H1 (cell line): ENCODE measurements at places on chromosomes 2 and 18.

DNA sequence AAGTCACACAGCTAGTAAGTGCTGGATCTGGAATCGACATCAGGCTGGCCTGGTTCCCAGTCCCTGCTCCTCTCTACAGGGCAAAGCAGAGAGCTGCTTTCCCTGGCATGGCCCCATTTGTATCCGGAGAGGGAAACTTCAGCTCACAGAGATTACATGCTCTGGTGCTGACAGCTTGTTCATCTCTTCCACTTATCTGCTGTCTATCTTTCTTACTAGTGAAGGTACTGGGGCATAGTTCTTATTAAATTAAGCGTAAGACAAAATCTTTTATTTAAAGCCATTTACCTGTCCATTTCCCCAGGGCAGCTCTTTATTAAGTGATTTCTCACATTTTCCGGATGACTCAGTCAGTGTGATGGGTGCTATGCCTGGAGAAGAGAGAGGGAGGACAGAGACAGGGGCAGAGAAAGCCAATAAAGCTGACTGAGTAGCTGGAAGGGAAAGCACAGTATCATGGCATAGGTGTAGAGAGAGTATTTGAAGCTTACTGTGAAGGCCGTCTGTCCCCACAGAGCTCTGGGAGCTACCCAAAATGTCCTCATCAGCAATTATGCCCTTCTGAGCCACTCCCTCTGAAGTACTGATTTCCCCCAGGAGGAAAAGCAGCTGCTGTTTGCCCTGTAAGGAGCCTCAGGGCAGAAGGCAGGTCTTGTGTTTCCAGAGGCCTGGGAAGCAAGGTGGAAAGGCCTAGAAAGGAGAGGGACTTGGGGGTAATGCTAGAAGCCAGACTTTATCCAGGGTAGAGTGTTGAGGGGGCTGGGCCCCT, 44.1 kb upstream of the EPAS1 start:
- DNase-seq = no peak
- H3K36me3 ChIP-seq = no peaks in the 10 kb centered on the region
- H3K4me3 ChIP-seq = no peak overlapping the region
- no peak overlapping the region for H3K27ac ChIP-seq

GRCh38 chr18:44569391-44570055, 111.2 kb upstream of the SETBP1 start:
- DNase-seq = no peak
- H3K27me3 ChIP-seq = no peaks in the 10 kb centered on the region
- no peaks in the 10 kb centered on the region for H3K36me3 ChIP-seq
- no peak overlapping the region for H3K4me3 ChIP-seq

DNA sequence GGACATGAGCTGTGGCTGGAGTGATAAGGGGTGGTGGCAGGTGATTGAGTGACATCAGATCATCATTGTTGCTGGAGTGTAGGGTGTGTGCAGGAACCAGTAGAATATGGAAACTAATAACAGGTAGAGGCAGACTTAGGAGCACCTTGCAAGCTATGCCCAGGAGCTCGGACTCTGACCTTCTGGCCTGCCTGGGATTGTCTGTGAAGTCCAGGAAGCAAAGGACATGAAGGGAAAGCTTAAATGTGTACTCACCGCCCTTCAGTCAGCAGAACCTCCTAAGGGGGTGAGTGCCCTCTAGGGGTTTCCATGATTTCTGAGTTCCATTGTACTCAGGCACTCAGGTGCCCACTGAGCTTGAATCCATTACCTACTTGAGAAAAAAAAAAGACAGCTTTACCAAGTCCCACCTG, 104.2 kb downstream of the CRIM1 start:
- 0 out of 2 replicates have a peak overlapping the region, but pooled peaks have one; percentile 3 for H3K4me3 ChIP-seq
- no peaks in the 10 kb centered on the region for H3K27me3 ChIP-seq
- no peaks in the 10 kb centered on the region; the same call in 1 of the 2 replicates for H3K36me3 ChIP-seq
- peaks cover 45% of the 10 kb centered on the region for H3K4me1 ChIP-seq
- H3K27ac ChIP-seq = no peak overlapping the region

- H3K36me3 ChIP-seq = peaks cover 40% of the 10 kb centered on the region
These were observed 38.5 kb downstream of the RPRD1A start for GRCh38 chr18:36028859-36029258.

DNA sequence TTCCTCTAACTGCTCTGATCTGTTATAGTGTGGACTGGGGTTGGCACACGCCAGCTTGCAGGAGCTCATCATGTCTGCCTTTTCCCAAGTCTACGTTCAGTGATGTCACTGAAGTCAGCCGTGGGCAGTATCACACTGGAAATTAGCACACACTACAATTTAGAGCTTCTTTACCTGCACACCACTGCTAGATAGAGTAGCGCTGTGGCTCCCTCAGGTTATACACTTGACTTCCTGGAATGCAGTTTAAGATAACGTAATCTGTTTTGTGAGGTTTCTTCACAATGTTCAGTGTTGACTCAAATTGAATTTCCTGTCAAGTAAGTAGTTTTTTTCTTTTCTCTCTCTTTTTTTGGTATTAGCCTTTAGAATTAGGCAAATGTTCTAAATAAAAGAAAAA, 487.2 kb downstream of the DCDC2C start:
- no peak overlapping the region for H3K4me3 ChIP-seq
- no peaks in the 10 kb centered on the region for H3K27me3 ChIP-seq
- H3K27ac ChIP-seq = no peak overlapping the region
- DNase-seq = no peak

DNA sequence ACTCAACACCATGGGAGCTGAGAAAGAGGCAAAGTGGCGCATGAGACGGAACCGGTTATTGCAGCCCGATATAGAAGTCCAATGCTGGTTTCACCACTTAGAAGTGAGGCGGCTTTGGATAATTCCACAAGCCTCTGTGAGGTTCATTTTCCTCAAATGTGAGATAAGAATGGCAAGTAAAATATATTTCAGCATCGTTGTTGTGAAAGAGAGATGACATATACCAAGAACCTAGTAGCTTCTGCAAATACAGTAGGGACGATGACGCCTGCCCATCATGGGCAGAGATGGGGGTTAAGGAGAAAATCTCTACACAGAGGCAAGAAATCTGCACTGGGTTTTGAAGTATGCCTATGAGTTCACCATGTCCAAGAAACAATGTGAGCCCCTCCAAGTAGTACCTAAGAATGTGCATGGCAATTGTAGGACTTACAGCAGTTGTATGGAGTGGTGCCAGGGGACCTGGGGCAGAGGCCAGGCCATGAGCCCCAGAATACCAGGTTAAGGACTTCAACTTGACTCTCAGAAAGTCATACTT, 352.0 kb downstream of the RNF144A start:
- no peak overlapping the region for H3K4me3 ChIP-seq
- no peaks in the 10 kb centered on the region for H3K27me3 ChIP-seq
- no peaks in the 10 kb centered on the region for H3K4me1 ChIP-seq
- no peaks in the 10 kb centered on the region for H3K36me3 ChIP-seq
- no peak overlapping the region for H3K27ac ChIP-seq

DNA sequence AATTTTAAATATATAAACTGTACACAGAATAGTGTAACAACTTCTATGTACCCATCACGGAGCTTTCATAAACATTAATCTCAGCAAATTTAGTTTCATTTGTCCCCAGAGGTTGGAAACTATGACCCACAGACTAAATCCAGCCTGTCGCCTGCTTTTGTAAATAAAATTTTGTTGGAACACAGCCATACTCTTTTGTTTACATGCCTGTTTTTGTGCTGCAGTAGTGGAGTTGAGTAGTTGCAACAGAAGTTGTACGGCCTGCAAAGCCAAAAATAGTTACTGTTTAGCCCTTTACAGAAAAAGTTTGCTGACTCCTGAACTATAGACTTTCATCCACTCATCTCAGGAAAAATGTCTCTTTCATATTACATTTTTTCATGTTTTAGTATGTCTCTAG, 39.8 kb downstream of the RBM45 start:
- no peak for DNase-seq
- no peaks in the 10 kb centered on the region for H3K27me3 ChIP-seq
- no peak overlapping the region for H3K27ac ChIP-seq
- no peaks in the 10 kb centered on the region for H3K36me3 ChIP-seq
- H3K4me1 ChIP-seq = no peaks in the 10 kb centered on the region
- no peak overlapping the region for H3K4me3 ChIP-seq

DNA sequence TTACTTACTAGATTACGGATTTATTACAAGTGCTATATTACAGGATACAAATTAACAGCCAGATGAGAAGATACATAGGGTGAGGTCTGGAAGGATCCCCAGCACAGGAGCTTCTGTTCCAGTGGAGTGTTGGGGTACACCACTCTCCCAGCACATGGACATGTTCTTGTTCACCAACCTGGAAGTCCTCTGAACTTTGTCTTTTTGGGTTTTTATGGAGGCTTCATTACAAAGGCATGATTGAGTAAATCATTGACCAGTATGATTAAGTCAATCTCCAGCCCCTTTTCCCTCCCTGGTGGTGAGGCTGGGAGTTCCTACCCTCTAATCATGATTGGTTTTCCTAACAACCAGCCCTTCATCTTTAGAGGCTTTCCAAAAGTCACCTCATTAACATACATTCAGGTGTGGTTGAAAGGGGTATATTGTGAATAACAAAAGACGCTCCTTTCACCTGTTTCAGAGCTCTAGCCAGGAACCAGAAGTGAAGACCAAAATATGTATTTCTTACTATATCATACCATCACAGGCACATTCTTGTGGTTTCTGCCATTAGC, 38.3 kb downstream of the APLF start:
- H3K27me3 ChIP-seq = no peaks in the 10 kb centered on the region
- H3K4me1 ChIP-seq = no peaks in the 10 kb centered on the region
- no peak overlapping the region for H3K4me3 ChIP-seq
- no peak for DNase-seq

DNA sequence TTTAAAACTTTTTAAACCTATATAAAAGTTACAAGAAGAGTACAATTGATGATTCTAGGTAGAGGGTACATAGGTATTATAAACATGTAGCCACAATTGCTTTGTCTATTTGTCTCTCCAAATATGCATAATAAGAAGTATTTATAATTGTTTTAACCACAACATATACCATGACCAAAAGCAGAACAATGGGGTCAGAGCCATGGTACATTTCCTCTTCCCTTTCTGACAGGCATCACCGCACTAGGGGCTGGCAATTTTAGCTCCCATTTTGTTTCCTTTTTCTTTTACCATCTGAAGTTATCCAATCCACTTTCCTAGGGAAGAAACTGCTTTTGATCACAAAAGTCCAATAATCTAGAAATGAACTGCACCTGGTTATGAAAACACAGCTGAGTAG, 49.3 kb downstream of the TMX3 start:
- H3K4me3 ChIP-seq = no peak overlapping the region
- no peak for DNase-seq
- H3K4me1 ChIP-seq = no peaks in the 10 kb centered on the region
- no peaks in the 10 kb centered on the region for H3K36me3 ChIP-seq

DNA sequence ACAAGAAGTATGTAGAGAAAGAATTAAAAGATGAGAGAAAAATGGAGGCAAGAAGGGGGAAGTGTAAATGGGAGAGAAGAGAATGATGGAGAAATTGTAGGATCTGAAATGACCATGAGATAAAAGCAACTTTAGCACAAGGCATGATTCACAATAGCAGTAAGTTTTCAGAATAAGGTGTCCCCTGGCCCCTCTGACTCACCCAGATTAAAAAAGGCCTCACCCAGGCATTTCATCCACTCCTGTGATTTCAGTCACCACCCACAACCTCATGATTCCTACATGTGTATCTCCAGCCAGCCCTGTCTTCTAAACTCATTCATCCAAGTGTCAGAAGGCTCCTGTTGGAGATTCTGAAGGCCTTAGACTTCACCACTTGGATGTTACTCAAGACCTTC, 56.6 kb downstream of the SP100 start:
- no peak overlapping the region for H3K4me3 ChIP-seq
- H3K4me1 ChIP-seq = no peaks in the 10 kb centered on the region
- H3K27ac ChIP-seq = no peak overlapping the region
- H3K27me3 ChIP-seq = no peaks in the 10 kb centered on the region
- DNase-seq = no peak
- no peaks in the 10 kb centered on the region for H3K36me3 ChIP-seq

DNA sequence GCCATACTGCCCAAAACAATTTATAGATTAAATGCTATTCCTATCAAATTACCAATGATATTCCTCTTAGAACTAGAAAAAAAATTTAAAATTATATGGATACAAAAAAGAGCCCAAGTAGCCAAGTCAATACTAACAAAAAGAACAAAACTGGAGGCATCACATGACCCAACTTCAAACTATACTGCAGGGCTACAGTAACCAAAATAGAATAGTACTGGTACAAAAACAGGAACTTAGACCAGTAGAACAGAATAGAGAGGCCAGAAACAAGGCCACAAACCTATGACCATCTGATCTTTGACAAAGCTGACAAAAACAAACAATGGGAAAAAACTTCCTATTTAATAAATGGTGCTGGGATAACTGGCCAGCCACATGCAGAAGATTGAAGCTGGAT, 86.1 kb upstream of the KYNU start:
- no peaks in the 10 kb centered on the region for H3K4me1 ChIP-seq
- no peak for DNase-seq
- H3K4me3 ChIP-seq = no peak overlapping the region
- H3K27ac ChIP-seq = no peak overlapping the region
- H3K27me3 ChIP-seq = no peaks in the 10 kb centered on the region

GRCh38 chr18:79856119-79857007, 58.6 kb downstream of the KCNG2 start:
- DNase-seq = peak; percentile 68
- H3K4me1 ChIP-seq = peaks cover 1% of the 10 kb centered on the region; the same call in 1 of the 2 replicates
- no peak overlapping the region for H3K27ac ChIP-seq
- no peak overlapping the region for H3K4me3 ChIP-seq

DNA sequence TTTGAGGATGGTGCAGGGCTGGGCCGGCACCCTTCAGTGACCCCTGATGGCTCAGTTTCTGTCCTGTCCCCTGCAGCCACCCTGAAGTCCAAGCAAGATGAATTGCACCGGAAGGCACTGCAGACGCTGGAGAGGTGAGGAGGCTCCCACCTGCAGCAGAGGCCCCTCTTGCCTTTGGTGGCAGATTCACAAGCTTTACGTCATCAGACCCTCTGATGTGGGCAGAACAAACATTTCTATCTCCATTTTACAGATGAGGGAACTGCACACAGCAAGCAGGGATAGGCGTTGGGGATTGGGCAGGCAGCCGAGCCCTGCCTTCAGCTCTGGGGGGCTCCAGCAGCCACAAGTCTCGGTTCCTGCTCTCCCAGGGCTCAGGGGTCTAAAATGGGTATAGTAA, 107.7 kb upstream of the MCFD2 start:
- H3K27ac ChIP-seq = no peak overlapping the region
- no peaks in the 10 kb centered on the region for H3K36me3 ChIP-seq
- no peaks in the 10 kb centered on the region for H3K27me3 ChIP-seq
- H3K4me3 ChIP-seq = no peak overlapping the region
- no peak for DNase-seq

DNA sequence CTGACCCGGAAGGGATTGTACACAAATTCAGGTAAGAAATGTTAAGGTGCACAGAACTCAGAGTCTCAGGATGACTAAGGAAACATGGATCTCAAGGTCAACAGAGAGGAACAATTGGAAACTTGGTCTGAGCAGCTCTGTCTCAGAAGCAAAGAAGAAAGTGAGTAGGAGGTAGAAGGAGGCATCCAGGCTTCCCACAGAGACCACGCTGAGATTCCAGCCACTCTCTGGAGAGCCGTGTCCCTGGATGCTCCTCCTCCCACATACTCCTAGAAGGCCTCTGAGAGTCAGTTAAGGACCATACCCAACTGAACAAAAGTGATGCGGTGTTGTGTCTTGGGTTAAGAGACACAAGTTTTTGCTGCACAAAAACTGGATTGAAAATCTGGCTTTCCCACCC, 8.6 kb upstream of the PLB1 start:
- DNase-seq = no peak
- H3K27ac ChIP-seq = no peak overlapping the region
- no peaks in the 10 kb centered on the region for H3K27me3 ChIP-seq
- H3K36me3 ChIP-seq = no peaks in the 10 kb centered on the region
- H3K4me3 ChIP-seq = no peak overlapping the region
